ENCODE measurements at places on chromosomes 12 and 14.

GRCh38 chr14:34113005-34113511, 162.2 kb upstream of the EGLN3 start:
- DNase-seq = no peak

- no peak for DNase-seq
Measured at GRCh38 chr12:14577344-14577743, 9.7 kb upstream of the PLBD1 start.

DNA sequence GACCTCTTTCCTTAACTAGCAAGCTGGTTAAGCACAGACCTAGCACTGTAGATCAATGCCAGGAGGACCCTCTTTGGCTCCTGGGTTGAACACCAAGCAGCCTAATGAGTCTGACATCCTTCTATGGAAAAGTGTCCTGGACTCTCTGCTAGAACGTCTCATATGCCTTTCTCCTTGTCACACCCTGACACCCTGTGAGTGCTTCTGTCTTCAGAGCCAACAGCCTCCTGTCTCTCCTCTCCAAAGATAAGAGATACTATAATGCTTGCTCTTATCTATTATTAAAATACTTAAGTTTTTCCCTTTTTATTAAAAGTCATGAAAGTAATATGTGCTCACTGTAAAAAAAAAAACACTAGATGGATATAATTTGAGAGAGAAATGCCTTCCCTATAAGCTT, 222.7 kb downstream of the FOXN3 start:
- no peak for DNase-seq

DNA sequence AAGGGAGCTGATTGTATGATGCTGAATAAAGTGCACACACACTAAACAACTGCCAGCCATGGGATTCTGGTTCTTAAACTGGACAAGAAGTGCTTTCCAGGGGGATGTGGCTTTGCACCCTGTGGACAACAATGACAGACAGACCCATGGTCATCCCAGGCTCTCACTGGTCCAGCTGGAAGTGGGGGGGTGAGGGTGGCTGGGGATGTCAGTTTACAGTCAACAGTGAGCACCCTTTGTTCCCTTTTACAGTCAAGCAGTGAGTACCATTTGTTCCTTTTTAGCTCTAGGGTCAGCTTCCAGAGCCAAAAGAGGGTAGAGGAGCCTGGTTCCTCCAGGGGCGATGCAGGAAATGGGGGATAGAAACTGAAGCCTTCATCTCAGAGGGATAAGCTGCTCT, 100.7 kb downstream of the SMOC1 start:
- DNase-seq = no peak

GRCh38 chr14:64960762-64961276, 11.3 kb downstream of the RAB15 start:
- peak; percentile 31 for DNase-seq

Data from NCI-H524 (cell line).